ENCODE measurements at places on chromosomes 2 and 18.
A peak's percentile ranks its signal among the peaks of the same experiment; 100 is the strongest.

DNA sequence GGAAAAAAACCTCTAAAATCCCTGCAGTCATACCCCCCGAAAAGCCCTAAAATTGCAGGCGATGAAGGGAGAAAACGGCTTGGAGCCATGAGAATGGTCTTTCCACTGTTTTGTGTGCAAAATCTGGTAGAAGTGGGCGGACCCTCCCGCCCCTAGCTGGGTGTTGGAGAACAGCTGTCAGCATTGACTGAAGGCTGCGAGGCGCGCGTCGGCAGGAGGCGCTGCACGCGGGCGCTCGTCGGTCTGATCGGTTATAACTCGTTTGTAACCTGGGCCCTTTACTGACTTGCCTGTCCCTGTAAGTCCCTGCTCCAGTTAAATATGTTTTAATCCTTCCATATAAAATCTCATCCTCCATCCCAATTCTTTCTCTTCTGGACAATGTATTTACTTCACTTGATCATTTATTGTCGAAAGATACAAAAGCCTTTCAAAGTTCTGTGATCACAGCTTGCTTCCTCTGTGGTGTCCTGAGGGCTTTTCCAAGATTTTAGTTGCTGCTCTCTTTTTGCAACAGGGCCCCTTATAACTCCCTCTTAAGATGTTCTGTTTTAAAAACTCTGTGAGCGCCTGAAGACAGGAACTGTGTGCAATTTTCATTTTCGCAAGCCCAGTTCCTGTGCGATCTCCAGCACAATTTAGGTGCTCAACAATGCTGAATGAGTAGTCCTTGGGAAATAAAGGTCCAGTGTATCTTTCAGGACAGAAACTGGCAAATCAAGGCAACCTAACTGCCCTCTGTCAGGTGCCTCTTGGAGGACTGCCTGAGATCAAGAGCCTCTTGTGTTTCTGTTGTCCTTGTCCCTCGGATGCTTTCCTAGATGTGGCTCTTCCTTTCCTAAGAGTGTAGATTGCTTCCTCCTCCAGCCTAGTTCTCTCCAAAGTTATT lies 918 bp upstream of the HNRNPLL start:
- peak; percentile 77 for DNase-seq

DNA sequence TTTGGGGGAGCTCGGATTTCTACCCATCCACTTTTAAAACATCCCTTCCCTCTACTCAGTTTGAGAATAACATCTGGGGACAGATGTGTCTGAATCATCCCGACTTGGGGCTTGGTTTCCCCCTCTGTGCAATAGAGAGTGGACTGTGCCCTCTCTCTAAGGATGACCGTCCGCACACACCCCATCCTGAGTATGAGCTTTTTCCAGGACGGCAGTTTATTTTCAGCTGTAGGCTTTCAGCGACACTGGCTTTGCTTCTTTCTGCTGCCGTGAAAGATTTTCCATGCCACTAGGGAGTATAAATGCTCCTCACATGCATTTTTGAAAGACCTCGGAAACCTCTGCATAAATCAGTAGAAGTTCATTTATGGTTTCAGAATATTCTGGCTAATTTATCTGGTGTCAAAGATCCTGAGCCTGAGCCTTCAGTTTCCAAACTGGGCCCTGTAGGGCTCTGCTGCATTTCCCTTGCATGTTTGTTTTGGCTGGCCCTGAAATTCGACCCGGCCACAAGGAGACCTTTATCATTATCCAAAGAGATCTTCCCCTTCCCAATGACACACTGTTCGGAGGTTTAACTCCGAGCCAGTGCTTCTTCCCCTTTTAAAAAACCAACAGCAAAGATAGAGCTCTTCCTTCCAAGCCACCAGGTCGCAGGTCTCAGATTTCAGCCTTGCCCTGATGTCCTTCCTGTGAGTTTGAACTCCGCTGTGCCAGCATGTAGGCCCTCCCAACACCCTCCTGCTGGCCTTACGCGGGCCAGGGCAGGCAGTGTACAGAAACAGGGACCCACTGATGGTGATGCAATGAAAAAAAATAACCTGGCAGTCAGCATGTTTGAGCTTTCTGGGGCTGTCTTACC lies 53.3 kb downstream of the FECH start:
- DNase-seq: no peak

GRCh38 chr2:55114597-55114996 lies 64.3 kb upstream of the RTN4 start:
- DNase-seq: no peak

GRCh38 chr2:24514820-24515219 lies 23.8 kb downstream of the NCOA1 start:
- DNase-seq: no peak

GRCh38 chr2:133177196-133177595 lies 391.1 kb downstream of the NCKAP5 start:
- DNase-seq: no peak

- no peak for DNase-seq
Measured at GRCh38 chr2:197993363-197993762, 189.0 kb downstream of the PLCL1 start.

DNA sequence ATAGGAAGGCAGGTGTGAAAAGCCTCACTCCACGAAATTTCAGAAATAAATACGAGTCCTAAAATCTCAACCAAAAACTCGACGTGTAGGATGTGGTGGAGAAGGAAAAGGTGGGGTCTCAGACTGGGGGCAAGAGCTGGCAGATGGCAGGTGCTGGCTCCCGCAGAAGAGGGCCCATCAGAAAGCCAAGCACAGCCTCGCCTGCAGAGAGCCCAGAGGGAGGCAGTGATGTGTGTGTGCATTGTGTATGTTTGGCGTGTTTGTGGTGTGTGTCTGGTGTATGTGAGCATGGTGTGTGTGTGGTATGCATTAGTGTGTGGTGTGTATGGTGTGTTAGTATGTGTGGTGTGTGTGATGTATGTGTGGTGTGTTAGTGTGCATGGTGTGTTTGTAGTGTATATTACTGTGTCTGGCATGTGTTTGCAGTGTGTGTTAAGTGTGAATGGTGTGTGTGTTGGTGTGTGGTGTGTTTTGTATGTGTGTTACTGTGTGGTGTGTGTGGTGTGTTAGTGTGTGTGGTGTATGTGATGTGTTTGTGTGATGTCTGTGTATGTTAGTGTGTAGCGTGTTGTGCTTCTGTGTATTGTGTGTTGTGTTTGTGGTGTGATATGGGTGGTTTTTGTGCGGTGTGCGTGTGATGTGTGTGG lies 116.5 kb downstream of the FAM168B start:
- DNase-seq: no peak

- DNase-seq: no peak
Measured at GRCh38 chr2:156864753-156865152, 392.8 kb upstream of the GALNT5 start.

- no peak for DNase-seq
Measured at GRCh38 chr2:1662606-1663180, 81.6 kb downstream of the PXDN start.

DNA sequence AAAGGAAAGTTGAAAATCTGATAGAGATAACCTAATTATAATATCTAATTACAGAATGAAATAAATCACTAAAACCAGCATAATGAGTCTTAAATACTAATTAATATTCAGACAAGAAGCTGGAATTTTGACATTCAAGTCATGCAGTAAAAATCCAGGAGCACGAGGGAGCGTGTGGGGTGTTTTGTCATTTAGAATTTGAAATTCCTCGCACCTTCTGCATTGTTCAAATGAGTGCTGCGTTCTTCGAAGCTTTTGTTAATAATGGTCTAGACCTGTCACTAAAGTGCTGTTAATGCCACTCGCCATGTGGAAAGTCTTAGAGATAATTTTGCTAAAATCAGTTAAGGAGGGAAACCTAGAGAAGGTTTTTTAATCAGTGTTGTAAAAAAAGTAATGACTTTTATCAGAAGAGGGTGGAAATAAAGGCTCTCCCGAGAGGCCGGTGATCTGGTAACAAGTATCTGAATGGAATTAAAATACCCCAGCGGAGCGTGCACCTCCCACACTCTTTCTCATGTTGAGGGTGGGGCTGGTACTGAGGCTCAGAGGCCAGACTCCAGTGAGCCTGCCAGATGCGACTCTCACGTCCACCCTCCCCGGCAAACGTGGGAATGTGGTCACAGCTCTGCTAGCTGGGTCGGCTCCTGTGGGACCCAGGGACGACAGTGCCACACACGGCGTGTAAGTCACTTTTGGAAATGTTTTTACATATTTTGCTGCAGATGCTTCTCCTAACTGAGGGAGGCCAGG lies 69.4 kb upstream of the MYT1L start:
- no peak for DNase-seq

DNA sequence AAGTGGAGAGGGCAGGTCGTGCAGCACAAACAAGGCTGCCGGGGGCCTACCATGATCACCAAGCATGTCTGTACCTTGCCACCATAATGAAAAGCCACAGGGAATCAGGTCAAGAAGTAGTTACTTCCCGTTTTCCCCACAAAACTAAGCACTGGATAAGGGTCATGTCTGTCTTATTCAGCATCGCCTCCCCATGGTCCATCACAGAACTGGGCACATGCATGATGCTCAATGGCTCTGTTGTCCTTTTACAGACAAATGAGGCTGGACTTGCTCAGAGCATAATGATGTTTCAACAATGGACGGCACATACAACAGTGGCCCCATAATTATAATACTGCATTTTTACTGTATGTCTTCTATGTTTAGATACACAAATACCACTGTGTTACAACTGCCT lies 27.5 kb downstream of the REEP1 start:
- DNase-seq: no peak

- DNase-seq: no peak
Measured at GRCh38 chr2:101803945-101804696, 106.6 kb downstream of the MAP4K4 start.

- DNase-seq: no peak
Measured at GRCh38 chr2:213846856-213847255, 562.6 kb downstream of the SPAG16 start.

- no peak for DNase-seq
Measured at GRCh38 chr2:46225150-46225625, 72.0 kb upstream of the EPAS1 start.

GRCh38 chr2:207867056-207867455 lies 97.3 kb upstream of the FZD5 start:
- no peak for DNase-seq

- DNase-seq: no peak
Measured at GRCh38 chr2:38598200-38598990, 4.3 kb downstream of the HNRNPLL start.

- DNase-seq: no peak
Measured at GRCh38 chr2:132979339-132980093, 309.5 kb upstream of the LYPD1 start.

Measured in activated naive CD4-positive, alpha-beta T cell (primary cell).